ENCODE measurements at places on chromosomes 2 and 18. TPM values are rescaled to one million over a fixed set of nuclear protein-coding genes. Genes with fewer than 3 reads are reported as not detected.

Gene RSAD2
- 5.4 TPM for total RNA-seq

Gene LDLRAD4
- total RNA-seq: 47.2 TPM

GRCh38 chr18:46031741-46032140 lies 40.3 kb downstream of the PSTPIP2 start:
- DNase-seq: no peak

DNA sequence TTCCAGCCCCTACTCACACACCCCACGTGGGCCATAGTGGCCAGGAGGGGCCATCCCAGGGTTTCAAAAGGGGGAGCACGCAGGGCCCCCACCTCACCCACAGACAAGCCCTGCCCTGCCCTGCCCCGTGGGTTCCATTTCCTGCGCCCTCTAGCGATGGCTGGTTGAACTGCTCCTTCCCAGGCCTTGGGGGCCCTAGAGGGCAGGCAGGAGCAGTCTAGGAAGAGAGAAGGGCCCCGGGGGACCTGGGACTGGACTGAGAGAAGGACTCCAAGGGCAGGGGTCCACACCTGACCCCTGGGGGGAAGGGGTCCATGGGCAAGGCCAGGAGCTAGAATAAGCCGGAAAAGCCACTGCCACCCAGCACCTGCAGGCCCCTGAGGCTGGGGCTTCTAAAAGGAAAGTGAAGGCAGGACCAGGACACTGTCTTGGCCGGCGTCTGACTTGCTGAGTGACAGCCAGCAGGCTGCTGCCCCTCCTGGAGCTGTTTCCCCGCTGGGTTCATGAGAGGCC lies 10.1 kb downstream of the CYP26B1 start:
- DNase-seq: peak; percentile 78

DNA sequence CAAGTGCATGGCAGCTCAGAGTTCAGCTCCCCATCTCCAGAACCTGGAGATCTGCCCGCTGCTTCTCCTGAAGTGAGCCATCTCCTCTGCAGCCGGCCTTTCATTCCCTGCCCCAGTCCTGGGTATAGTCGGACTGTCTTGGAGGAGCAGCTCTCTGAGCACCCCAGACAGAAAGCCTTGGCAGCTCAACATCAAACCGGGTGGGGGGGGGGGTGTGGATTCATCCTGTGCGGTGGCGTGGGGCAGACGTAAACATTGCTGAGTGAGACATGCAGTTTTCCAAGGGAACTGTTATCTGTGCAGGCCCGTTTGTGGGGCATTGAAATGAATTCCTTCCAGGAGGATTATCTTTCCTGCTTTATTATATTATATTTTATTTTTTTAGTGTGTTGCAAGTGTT lies 125.9 kb upstream of the MYCN start:
- no peak for DNase-seq

DNA sequence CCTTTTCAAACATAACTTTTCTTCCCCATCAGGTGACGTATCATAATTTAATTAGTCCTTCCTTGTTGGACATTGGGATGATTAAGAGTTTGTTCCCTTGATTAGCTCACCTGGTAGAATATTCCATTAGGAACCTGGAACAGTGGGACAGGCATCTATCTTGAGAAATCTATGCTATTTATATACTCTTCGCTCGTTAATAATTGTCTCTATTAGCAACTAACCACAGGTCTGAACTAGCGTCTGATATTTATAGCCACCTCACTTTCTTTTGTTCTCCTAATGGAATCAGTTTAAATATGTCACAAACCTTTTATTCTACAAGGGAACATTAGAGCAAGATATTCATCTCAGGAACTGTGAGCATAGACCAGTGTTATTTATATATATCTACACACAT lies 79.8 kb downstream of the MAPK4 start:
- DNase-seq: no peak

Gene NT5DC4
- 1.2 TPM for total RNA-seq

DNA sequence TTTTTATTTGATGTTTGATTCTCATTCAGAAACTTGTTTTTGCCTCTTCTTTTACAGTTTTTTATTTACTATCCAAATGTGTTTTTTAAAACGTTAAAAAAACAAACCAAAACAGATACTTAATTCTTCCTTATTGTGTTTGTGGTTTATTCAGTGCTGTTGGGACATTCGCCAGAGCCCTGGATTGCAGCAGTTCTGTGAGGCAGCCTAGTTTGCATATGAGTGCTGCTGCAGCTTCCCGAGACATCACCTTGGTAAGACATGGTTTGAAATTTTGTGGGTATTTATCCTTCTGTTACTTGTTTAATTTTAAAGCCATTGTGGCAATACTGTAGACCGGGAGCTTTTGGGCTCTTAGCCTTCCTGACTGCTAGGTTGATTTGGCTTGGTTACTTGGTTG lies 91.2 kb downstream of the MTA3 start:
- DNase-seq: no peak

Gene POTEJ
- not detected for total RNA-seq

GRCh38 chr2:104864280-104865095 lies 10.6 kb downstream of the POU3F3 start:
- DNase-seq: no peak

Gene VWA3B
- total RNA-seq: 0.21 TPM

Gene HRH4
- total RNA-seq: 0.16 TPM

DNA sequence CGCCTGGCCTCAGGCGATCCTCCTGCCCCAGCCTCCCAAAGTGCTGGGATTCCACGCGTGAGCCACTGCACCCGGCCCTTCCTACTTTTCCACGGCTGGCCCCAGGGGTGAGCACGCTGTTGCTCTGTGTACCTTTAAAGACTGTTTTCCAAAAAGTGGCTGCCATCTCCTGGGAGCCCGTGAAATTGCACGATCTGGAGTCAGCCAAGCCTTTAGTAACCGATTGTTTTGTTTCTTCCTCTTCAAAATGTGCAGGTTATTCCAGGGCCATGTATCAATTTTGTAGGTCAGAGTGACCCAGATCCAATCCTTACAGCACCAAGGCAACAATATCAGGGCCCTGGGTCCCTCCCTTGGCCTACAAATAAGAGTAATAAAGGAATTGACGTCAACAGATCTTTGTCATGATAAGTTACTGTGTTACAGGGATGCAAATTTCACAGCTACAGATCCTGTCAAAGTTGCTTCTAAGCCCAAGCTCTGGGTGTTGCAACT lies 135.6 kb upstream of the ZNF236 start:
- DNase-seq: peak; percentile 14

- no peak for DNase-seq
Observed at GRCh38 chr18:33937270-33937816, 287.4 kb downstream of the NOL4 start.

DNA sequence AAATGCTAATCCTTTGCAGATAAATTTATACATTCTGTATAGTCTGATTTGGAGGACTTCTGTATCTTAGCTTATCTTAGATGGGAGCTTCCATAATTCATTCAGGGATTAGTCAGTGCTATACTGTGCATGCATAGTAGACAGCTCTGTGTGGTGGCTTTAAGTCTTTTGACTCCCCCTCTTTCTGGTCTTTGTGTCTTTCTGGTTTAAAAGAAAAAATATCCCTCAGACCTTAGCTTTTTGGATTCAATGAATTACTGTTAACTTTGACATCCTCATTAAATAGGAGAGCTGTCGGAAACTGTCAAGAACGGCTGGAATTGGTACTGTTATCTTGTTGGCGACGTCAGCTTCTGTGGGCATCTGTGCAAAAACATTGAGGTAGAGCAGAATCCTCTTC lies 130.4 kb downstream of the SPTBN1 start:
- DNase-seq: no peak

- DNase-seq: no peak
Observed at GRCh38 chr2:150485871-150486538, 1.5 kb downstream of the RND3 start.

DNA sequence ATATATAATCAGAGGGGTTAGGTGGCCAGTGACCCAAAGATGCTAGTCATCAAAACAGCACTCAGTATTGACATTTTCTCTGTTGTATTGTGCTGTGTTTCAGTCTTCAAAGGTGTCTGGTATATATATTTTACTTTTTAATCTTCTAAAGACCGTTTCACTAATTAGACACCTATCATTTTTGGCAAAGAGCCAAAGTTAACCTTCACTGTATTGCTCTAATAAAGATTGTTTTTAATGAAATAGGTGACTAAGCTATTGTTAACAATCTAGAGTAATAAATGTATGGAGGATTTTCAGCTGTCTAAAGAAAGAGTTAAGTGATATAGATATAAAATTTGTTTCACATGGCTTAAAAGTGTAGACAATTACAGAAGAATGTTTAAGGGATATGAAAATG lies 264.0 kb downstream of the CNTNAP5 start:
- DNase-seq: no peak

GRCh38 chr2:127465258-127465657 lies 47.0 kb downstream of the PROC start:
- DNase-seq: peak; percentile 36

GRCh38 chr2:106095478-106096298 lies 98.4 kb downstream of the UXS1 start:
- DNase-seq: peak; percentile 77

- no peak for DNase-seq
Observed at GRCh38 chr2:205731583-205731981, 49.3 kb downstream of the NRP2 start.

GRCh38 chr2:104975851-104976250 lies 62.0 kb upstream of the MRPS9 start:
- no peak for DNase-seq

DNA sequence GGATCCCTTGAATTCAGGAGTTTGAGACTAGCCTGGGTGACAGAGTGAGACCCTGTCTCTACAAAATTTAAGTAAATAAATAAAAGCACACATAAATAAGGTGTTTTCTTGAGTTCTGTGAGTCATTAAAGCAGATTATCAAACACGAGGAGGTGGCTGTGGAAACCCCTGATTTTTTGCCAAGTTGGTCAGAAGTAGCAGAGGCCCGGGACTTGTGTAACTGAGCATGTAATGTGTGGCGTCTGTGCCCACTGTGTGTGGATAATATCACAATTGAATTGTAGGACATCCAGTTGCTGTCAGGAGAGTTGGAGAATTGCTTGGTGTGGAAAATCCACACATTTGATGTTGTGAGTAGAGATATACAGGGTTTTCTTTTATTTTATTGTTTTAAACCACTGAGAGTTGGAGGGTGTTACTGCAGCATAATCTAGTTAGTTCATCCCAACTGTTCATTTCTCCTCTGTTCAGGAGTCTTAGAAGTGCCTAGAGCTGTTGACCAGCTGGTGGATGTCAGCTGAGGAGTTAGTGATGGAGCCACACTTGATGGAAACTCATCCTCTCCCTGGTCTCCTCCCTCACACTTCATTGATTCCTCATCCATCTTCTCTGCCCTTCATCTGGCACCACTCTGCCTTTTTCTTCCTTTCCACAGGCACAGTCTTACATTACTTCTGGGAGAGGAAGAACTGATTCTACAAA lies 45.9 kb upstream of the RHOB start:
- DNase-seq: no peak

- DNase-seq: peak; percentile 23
Observed at GRCh38 chr2:232761301-232761907, 15.0 kb downstream of the KCNJ13 start.

Gene TMEM198
- total RNA-seq: 4.5 TPM

Gene ATP5MC3
- 210 TPM for total RNA-seq

DNA sequence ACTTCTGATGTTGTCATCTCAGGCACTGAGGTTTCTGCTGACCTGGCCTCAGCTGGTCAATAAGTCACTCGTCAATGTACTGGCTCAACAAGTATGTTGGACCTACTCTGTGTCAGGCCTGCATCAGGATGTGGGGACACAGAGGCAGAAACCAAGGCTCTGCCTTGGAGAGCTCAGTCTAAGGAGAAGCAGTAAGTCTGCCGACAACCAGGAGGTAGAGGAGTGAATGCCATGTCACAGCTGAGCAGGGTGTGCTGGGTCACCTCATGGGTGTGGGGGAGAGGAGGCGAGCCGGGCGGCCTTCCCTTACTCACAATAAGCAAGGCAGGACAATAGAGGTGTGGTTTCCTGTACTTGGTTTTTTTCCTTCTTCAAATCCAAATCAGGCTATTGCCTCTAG lies 75.8 kb downstream of the COLEC12 start:
- no peak for DNase-seq

DNA sequence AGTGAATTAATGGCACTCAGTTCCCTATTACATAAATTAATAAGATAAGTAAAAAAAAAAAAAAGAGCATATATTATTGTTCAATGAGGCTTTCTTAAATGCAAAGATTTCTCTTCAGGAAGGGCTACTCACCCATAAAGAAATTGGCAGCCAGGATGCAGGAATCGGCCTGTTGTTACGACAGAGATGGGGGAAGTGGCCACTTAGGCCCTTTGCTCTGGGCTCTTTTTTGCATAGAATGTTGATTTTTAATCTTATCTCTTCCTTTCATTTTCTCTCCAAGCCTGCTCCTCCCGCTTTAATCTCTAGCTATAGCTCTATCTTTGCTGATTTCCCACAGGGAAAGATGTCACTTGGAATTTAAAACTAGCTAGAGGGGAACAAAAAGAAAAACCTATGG lies 391.8 kb upstream of the CRIM1 start:
- DNase-seq: no peak

DNA sequence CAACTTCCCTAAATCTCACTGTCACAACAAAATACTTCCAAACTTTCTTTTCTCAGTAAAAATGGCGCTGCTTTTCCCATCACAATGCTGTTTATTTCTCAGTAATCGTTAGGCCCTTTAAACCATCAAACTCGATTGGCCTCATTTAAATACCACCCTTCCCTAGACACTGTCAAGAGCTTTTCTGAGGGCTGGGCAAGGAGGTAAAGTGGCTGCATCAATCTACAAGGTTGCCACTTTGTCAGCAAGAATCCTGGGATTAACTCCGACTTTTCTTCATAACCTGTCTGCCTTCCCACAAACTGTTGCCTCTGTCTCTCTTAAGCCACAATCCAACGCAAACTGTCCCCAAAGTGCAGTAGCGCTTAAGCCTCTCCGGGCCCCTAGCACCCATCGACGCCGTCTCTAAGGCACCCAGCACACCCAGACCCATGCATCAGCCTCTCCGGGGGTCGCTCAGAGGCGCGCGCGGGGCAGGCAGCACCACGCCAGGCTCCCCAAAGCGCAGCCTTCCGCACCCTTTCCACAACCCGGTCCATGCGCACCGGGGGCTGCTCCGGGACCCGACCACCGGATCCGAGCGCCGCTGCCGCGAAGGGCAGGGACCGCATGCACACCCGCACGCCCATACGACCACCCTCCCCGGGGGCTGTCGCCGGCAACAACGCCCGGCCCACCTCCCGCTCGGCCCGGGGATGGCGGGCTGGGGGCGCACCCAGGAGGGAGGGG lies 683 bp downstream of the MBOAT2 start:
- peak; percentile 21 for DNase-seq

- no peak for DNase-seq
Observed at GRCh38 chr2:129087133-129087813, 768.6 kb upstream of the HS6ST1 start.

Measured in activated T-cell treated with anti-CD3 and anti-CD28 coated beads, Interleukin-2, amount 50 U/mL, for 72 hours (primary cell).